Mesenchymal stem cell (in vitro differentiated cells and primary cell): ENCODE measurements at places on chromosomes 6 and 20.
A peak's percentile ranks its signal among the peaks of the same experiment; 100 is the strongest.

- no peak for DNase-seq
- no peaks in the 10 kb centered on the region for H3K27me3 ChIP-seq
- H3K36me3 ChIP-seq = no peaks in the 10 kb centered on the region
- H3K4me3 ChIP-seq = no peak overlapping the region
- H3K27ac ChIP-seq = no peak overlapping the region
Observed at GRCh38 chr20:37723668-37724067, 29.8 kb downstream of the CTNNBL1 start.

DNA sequence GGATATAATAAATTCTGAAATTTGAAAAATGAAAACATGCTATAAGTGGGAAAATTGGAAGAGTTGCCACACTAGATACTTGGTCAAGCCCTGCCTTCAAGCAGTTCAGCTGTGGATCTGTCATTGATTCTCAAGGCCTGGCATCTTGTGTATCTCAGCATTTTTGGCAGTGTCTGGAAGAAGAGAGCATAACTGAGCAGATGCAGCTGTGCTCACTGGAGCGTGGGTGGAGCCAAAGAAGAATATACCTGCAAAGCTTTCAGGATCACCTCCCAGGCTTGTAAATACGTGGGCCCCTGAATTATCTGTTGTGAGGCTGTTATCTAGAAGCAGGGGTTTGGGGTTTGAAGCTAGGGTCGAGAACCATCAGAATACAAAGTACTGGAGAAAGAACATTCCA, 31.3 kb upstream of the CHD6 start:
- DNase-seq = no peak
- no peaks in the 10 kb centered on the region for H3K4me1 ChIP-seq
- H3K27ac ChIP-seq = no peak overlapping the region
- no peak overlapping the region for H3K4me3 ChIP-seq
- H3K36me3 ChIP-seq = no peaks in the 10 kb centered on the region

DNA sequence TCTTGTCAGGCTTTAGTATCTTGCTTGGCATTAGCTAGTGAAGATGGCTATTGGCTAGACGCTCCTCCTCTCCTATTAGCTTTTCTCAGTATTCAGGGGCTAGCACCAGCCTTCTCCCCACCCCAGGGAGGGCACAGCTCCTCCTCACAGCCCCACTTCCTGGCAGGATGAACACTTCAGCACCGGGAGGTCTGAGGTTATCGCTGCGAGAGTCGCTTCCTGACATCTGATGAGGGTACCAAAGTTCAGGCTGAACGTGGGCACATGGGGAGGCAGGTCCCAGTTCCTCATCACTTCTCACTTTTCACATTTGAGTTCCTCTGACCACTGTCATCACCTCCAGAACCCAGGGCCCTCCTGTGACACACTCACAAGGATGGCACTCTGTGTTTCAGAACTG, 66.6 kb downstream of the LAMA4 start:
- no peak for DNase-seq
- no peaks in the 10 kb centered on the region for H3K36me3 ChIP-seq
- no peak overlapping the region for H3K27ac ChIP-seq
- H3K4me1 ChIP-seq = peaks cover 9% of the 10 kb centered on the region
- no peaks in the 10 kb centered on the region for H3K27me3 ChIP-seq
- no peak overlapping the region for H3K4me3 ChIP-seq

DNA sequence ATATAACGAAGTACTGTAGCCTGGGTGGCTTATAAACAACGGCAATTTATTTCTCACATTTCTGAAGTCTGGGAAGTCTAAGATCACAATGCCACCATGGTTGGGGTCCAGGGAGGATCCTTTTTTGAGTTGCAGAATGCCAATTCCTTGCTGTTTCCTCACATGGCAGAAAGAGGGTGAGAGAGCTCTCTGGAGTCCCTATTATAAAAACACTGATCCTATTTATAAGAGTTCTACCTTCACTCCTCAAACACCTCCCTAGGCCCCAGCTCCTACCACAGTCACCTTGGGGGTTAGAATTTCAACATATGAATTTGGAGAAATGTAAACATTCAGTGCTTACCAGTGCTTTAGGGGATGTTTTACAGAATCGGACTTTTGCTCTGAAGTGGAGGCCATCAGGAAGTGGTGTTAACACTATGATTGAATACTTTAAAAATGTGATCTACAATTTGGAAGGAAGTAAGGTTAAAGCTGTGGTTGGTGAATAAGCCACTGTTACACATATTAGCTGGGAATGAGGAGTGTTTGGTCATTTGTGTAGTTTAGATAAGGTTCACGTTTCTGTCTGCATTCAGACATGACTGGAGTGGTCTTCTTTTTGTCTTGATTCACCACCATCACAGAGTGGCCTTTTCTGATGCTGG, 79.9 kb upstream of the SPTLC3 start:
- DNase-seq = peak; percentile 88
- H3K4me3 ChIP-seq = no peak overlapping the region
- H3K27ac ChIP-seq = peak overlapping the region; percentile 99
- peaks cover 15% of the 10 kb centered on the region for H3K4me1 ChIP-seq
- no peaks in the 10 kb centered on the region for H3K36me3 ChIP-seq

- no peak overlapping the region for H3K4me3 ChIP-seq
- no peak for DNase-seq
- peaks cover 4% of the 10 kb centered on the region for H3K4me1 ChIP-seq
- no peaks in the 10 kb centered on the region for H3K27me3 ChIP-seq
Observed at GRCh38 chr20:55057779-55058415, 582.5 kb downstream of the DOK5 start.

- DNase-seq = peak; percentile 66
- peaks cover 2% of the 10 kb centered on the region for H3K4me1 ChIP-seq
- no peak overlapping the region for H3K4me3 ChIP-seq
- peaks cover 5% of the 10 kb centered on the region for H3K27me3 ChIP-seq
- no peak overlapping the region for H3K27ac ChIP-seq
Observed at GRCh38 chr6:105424175-105424783, 21.4 kb upstream of the PREP start.

- no peak overlapping the region for H3K4me3 ChIP-seq
- H3K27me3 ChIP-seq = peaks cover 37% of the 10 kb centered on the region
- no peaks in the 10 kb centered on the region for H3K36me3 ChIP-seq
Observed at GRCh38 chr6:165858586-165858985, 195.5 kb upstream of the PDE10A start.

- peaks cover 23% of the 10 kb centered on the region for H3K4me1 ChIP-seq
- H3K27ac ChIP-seq = no peak overlapping the region
- DNase-seq = no peak
Observed at GRCh38 chr20:10646006-10646405, 27.8 kb downstream of the JAG1 start.

DNA sequence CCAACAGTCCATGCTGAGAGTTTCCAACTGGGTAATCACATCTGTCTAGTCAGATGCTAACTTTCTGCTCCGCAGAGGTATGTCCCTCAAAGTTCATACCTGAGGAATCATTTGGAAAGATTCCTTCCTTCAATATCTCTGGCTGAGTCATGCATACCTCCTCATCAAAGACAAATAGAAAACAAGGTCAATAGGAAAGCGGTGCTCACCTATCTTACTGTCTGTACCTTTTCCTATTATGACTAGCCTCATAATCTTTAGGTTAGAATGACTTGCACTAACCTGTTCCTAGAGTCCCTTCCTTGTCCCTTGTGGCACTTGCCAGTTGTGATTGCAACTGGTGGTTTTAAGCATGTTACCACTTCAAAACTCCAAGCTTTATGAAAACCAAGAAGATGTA, 78.2 kb upstream of the PTPRK start:
- H3K4me3 ChIP-seq = no peak overlapping the region
- no peaks in the 10 kb centered on the region for H3K27me3 ChIP-seq
- no peaks in the 10 kb centered on the region for H3K4me1 ChIP-seq
- no peaks in the 10 kb centered on the region for H3K36me3 ChIP-seq
- H3K27ac ChIP-seq = no peak overlapping the region
- DNase-seq = no peak

GRCh38 chr20:51129147-51129776, 106.4 kb upstream of the KCNG1 start:
- H3K27me3 ChIP-seq = no peaks in the 10 kb centered on the region
- H3K4me3 ChIP-seq = no peak overlapping the region
- DNase-seq = peak; percentile 53
- H3K36me3 ChIP-seq = no peaks in the 10 kb centered on the region
- H3K4me1 ChIP-seq = peaks cover 13% of the 10 kb centered on the region

DNA sequence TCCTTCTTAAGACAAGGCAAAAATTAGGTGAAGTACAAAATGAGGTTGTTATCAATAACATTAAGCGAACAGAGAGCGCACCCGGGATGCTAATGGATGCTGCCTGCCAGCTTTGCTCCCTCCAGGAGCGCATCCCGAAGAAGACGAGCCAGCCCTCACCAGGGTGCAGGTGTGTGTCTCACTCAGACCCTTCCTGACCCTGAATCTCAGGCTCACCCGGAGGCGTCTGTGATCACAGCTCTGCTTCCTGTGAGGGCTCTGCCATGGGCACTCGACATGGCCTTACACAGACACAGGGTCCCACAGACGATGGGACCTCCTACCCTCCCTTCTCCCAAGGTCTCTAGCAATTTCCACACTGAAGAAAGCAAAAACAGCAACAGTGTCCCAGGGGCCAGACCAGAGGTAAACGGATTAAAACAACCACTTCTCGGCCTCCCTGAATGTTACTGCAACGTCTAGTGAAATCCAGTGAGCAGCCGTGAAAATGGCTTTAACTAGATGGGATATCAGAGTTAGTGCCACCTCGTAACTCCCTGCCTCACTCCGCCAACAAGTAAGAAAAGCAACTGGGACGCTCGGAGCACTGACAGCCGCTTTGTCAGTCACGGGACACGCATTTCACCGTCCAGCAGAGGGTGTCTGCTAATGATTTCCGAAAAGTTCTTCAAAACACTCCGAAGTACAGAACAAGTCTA, 11.7 kb downstream of the ZBTB46 start:
- H3K27ac ChIP-seq = no peak overlapping the region
- no peak overlapping the region for H3K4me3 ChIP-seq
- H3K27me3 ChIP-seq = no peaks in the 10 kb centered on the region
- peaks cover 15% of the 10 kb centered on the region for H3K4me1 ChIP-seq

GRCh38 chr20:11338496-11339306, 579.0 kb upstream of the BTBD3 start:
- peaks cover 5% of the 10 kb centered on the region for H3K27me3 ChIP-seq
- H3K4me1 ChIP-seq = peaks cover 2% of the 10 kb centered on the region
- no peaks in the 10 kb centered on the region for H3K36me3 ChIP-seq
- no peak overlapping the region for H3K4me3 ChIP-seq
- peak; percentile 38 for DNase-seq
- H3K27ac ChIP-seq = no peak overlapping the region

DNA sequence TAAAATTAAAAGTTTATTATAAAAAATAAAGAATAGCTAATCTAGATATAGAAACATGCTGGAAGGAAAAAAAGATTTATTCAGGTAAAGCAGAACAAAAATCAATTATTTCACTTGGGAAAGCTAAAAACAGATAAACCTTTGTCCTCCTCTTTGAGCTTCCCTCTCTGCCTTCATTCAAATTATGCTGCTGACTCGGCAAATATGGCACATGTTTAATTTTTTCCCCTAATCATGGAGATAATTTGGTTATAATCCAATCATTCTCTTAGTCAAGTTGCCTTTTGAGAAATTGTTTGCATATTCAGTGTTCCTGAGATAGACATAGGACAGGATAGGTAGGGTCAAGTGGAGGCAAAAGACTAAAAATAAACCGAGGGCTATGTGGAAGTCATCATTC, 556.8 kb upstream of the PTCHD4 start:
- H3K4me3 ChIP-seq = no peak overlapping the region
- no peaks in the 10 kb centered on the region for H3K4me1 ChIP-seq
- no peak for DNase-seq
- no peak overlapping the region for H3K27ac ChIP-seq
- no peaks in the 10 kb centered on the region for H3K36me3 ChIP-seq

DNA sequence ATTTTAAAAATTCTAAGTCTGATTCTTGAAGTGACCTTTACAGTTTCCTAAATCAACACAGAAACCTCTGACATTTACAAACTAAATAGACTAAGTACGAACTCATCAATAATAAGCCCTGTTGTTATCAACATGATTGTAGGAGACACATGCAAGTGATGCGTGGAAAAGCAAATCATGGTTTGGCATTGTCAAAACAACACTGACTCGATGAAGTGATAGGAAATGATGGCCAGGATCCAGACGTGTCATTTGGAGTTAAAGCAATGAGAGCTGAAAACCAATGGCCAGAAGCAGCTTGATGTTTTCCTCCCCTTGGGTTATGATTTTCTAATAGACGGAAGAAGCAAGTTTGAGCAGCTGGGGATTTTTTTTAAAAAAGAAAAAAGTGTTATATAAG, 117.4 kb upstream of the FAM184A start:
- DNase-seq = no peak
- H3K27me3 ChIP-seq = no peaks in the 10 kb centered on the region
- peaks cover 2% of the 10 kb centered on the region for H3K4me1 ChIP-seq
- no peak overlapping the region for H3K27ac ChIP-seq
- H3K4me3 ChIP-seq = no peak overlapping the region

- no peaks in the 10 kb centered on the region for H3K27me3 ChIP-seq
- no peak overlapping the region for H3K4me3 ChIP-seq
- H3K36me3 ChIP-seq = no peaks in the 10 kb centered on the region
- no peak overlapping the region for H3K27ac ChIP-seq
Observed at GRCh38 chr20:47429409-47429808, 72.3 kb upstream of the NCOA3 start.

GRCh38 chr6:104411302-104411701, 448.4 kb downstream of the HACE1 start:
- no peaks in the 10 kb centered on the region for H3K36me3 ChIP-seq
- no peaks in the 10 kb centered on the region for H3K27me3 ChIP-seq
- no peak overlapping the region for H3K27ac ChIP-seq

- DNase-seq = no peak
- no peaks in the 10 kb centered on the region for H3K27me3 ChIP-seq
- no peaks in the 10 kb centered on the region for H3K36me3 ChIP-seq
- no peak overlapping the region for H3K4me3 ChIP-seq
- no peaks in the 10 kb centered on the region for H3K4me1 ChIP-seq
Observed at GRCh38 chr6:81138236-81138635, 614.2 kb downstream of the TENT5A start.

DNA sequence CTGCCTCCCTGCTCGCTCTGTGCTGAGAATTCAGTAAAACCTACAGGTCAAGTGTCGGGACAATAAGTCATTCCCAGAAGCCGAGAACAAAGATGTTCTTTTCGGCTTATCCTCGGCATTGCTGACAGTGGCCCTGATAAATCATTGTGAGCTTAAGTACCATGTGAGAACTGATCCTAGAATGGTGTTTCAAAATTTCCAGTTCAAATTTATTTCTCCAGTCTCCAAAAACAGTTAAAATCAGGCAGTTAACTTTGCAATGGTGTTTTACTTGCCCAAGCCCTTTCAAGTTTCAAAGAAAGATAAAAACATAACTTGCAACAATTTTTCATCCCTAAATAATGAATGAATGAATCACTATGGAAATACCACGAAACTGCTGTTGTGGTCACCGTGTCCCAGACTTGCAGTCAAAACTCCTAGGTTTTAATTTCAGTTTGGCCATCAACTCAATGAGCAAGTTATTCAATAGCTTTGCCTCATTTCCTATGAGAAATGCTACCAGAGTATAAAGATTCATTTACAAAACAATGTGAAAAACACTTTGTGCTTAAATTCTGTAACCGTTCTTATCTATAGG, 4.3 kb downstream of the ATP5F1E start:
- peak; percentile 47 for DNase-seq
- no peak overlapping the region for H3K27ac ChIP-seq

GRCh38 chr20:44093249-44093582, 93.8 kb downstream of the JPH2 start:
- no peak overlapping the region for H3K27ac ChIP-seq
- H3K36me3 ChIP-seq = no peaks in the 10 kb centered on the region
- DNase-seq = no peak
- H3K4me3 ChIP-seq = no peak overlapping the region

- peaks cover 94% of the 10 kb centered on the region for H3K36me3 ChIP-seq
- H3K4me1 ChIP-seq = peaks cover 36% of the 10 kb centered on the region
- H3K27me3 ChIP-seq = peaks cover 4% of the 10 kb centered on the region
- H3K27ac ChIP-seq = no peak overlapping the region
- no peak overlapping the region for H3K4me3 ChIP-seq
- DNase-seq = no peak
Observed at GRCh38 chr20:63286781-63287696, 5.9 kb upstream of the COL20A1 start.
